ENCODE measurements at places on chromosomes 1 and 21.

DNA sequence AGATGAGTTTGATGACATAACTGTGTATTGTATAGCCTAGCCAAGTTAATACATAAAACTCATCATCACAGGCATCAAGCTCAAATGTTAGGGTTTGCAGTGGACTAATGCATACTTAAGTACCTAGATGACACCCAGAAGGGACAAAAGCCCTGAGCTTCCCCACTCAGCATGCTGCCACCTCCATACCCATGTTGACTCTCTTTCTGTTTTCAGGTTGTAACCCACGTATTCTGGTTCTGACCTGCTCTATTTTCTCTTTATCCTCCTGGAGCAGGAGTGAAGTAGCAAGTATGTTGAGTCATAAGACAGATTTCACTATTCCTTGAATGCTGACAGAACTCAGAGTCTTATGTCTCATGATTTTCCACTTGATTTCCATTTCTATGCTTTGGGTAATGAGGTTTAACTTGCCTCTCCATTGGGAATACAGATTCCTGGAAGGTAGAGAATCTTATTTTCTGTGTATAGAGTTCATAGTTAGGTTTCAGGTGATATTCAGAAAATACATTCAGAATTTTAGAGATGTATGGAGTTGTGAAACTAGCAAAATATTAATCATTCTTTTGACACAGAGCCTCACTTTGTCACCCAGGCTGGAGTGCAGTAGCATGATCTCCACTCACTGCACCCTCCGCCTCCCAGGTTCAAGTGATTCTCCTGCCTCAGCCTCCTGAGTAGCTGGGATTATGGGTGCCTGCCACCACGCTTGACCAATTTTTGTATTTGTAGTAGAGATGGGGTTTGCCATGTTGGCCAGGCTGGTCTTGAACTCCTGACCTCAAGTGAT, 122.5 kb upstream of the KCNJ15 start:
- DNase-seq: no peak

DNA sequence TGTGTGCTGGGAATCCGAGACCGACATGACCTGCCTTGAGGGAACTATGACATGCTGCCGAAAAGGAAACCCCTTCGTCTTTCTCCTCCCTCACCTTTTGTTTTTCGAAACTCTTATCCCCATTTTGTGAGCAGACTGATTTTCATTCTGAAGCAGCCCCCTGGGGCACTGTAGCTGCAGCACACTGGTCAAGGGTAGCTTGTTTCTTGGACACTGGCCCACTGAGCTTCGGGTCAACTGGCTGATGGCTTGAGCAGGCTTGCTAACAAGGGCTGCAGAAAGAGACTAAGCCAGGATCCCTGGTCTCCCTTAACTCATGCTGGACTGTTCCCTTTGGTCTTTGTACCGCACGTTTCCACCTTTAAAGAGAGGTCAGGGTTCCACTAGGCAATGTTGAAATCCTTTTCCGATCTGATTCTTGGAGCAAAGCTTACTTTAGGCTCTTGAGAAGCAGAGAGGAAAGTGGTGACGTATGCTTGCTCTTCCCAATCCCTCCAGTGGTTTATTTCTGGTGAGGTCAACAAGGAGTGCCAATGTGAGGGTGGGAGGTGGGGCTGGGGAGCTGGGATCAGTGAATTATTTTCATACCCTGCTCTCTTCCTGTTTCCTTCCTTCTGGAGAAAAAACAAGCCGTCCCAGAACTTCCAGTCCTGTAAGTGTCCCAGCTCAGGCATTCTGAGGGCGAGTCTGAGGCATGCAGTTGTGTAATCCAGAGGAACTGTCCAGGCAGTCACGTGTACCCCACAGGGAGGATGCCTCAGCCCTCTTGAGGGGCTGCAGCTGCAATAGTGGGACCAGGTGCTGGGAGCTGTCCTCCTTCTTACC, 7.6 kb downstream of the CYP4B1 start:
- no peak for DNase-seq

DNA sequence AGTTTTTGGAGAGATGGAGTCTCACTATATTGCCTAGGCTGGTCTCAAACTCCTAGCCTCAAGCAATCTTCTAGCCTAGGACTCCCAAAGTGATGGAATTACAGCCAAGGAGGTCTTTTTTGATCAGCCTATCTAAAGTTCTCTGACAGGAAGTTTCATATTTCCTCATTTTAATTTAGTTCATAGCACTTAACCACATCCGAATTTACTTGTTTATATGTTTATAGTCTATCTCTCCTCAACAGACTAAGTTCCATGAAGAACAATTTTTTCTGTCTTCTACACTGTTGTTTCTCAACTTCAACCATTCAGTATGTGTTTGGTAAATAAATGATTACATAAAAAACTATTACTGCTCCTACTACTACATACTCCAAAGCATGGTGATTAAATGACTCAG, 47.9 kb downstream of the GON4L start:
- no peak for DNase-seq

GRCh38 chr1:38586993-38587646, 272.5 kb downstream of the RRAGC start:
- DNase-seq: peak; percentile 64

DNA sequence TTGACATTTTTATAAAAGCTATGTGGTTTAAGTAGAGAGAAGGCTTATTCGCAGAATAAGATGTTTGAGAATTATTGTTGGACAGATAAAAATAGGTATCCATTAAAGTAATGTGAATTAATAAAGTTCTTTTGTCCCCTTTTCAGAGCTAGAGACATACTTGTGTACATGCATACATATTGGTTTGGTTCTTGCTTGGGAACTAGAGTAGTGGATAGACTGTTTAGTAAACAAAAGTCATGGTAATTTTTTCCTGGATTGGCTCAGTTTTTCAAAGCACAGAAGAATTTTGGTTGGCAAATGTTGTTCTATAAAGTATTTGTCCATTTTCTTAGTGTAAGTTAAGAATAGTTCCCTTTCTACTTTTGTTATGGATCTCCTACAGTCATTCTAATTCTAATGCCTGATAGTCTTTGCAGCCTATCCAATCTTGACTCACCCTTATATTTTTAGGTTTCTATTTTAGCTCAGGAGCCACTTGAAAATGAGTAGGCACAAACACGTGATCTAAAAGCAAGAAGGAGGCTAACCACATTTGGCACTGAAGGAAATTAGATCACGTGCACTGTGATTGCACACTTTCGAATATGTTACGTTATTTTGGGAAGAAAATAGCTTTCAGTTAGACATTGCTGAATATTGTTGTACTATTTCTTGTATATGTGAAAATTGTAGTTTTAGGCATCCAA, 47.0 kb downstream of the RABGAP1L start:
- no peak for DNase-seq

GRCh38 chr1:85202092-85202863, 1.5 kb upstream of the SYDE2 start:
- DNase-seq: no peak

- no peak for DNase-seq
Measured at GRCh38 chr21:25895565-25896205, 160.9 kb downstream of the GABPA start.

DNA sequence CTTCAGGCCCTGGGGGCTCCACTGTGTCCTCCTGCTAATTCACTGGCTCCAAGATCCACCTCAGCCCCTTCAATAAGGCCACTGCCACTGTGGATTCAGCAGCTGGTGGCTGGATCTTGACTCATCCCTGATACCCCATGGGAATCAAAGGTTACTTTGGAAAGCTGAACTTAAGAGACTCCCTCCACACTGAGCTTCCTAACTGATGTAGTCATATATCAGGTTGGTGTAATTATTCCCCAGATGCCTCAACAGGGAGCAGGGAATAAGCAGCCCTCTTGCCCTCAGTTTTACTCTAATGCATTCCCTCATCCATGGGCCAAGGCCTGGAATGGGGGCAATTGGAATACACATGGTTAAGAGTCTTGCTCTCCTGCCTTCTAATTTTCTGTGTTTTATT, 164.6 kb downstream of the FASLG start:
- DNase-seq: no peak

- no peak for DNase-seq
Measured at GRCh38 chr21:29677326-29677725, 262.5 kb downstream of the GRIK1 start.

DNA sequence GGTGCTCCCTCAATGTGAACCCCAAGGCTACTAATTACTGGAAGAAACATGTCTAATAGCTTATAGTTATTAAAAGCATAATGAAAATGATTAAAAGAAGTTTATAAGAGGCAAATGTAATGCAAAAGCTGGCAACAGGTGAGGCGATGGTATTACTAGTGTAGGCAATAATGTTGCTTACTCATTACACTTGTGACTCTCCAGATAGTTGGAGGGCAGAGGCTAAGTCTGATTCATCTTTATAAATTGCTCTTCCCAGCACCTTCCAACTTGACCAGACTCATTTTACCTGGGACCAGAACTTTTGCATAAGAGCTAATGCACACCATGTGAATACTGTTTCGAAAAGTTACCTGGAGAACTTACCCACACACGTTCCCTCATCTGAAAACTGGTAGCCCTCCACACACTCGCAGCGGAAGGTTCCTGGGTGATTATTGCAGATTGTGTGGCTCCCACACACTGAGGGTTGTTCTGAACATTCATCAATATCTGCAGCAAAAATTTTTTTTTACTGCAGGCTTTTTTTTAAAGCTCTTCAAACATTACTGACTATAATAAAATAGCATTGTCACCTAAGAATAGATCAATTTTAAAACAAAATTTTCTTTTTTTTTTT, 48.0 kb downstream of the NID1 start:
- no peak for DNase-seq

GRCh38 chr1:15452216-15452615, 4.3 kb upstream of the CELA2A start:
- no peak for DNase-seq

- DNase-seq: no peak
Measured at GRCh38 chr1:66752000-66752592, at the start of gene DYNLT5. DYNLT5 (plus strand) TSS chr1:66752459; CDS start chr1:66754659, 2,200 bp downstream.

- DNase-seq: no peak
Measured at GRCh38 chr1:212791261-212791675, 309 bp downstream of the NSL1 start.
